ENCODE measurements at places on chromosomes 13 and 19.

DNA sequence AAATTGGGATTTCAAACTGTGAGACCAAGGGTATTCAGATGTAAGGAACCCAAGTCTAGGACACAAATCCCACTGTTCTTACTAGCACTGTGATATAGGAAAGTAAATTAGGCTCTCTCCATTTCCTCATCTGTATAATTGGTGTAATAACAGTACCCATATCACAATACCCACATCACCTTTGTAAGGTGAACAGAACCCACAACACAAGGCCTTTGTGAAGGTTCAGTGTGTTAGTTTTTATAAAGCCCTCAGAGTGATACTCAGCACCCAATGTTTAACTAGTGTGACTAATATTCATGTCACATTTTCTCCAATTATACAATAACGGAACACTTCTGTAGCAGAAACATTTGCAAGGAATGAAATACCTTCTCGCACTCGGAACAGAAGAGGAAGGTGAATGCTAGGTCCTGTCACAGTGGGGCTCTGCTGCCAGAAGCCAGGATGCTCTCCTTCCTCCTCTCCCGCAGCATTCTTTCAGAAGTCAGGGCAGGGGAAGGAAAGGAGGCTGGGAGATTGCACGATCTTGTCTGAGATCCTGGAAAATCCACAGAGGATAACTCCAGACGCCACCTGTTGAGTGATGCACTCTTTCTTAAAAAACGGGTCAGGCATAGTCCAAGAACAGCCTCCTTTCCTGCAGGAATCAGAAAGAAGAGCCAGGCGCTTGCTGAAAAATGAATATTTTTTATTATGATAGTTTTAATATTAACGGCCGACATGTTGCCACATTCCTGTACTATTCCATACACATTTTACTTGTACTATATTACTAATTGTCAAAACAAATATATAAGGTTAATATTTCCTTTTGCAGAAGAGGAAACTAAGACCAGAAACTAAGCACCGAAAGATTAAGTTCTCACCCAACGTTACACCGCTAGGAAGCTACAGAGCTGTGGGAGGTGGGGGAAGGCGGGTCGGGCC, 762 bp downstream of the ZNF45 start:
- DNase-seq = no peak

- no peak for DNase-seq
Measured at GRCh38 chr13:59906413-59907049, 257.2 kb downstream of the DIAPH3 start.

DNA sequence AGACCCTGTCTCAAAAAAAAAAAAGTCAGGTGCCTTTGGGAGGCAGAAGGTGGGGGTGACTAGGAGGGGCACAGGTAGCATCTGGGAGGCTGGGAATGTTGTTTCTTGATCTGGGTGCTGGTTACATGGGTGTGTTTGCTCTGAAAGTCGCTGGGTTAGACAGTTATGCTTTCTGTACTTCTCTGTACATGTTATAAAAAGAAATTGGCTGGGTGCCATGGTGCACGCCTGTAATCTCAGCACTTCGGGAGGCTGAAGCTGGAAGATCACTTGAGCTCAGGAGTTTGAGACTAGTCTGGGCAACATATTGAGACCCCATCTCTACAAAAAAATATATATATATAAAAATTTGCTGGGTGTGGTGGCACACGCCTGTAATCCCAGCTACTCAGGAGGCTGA, 15.1 kb downstream of the NOSIP start:
- no peak for DNase-seq

DNA sequence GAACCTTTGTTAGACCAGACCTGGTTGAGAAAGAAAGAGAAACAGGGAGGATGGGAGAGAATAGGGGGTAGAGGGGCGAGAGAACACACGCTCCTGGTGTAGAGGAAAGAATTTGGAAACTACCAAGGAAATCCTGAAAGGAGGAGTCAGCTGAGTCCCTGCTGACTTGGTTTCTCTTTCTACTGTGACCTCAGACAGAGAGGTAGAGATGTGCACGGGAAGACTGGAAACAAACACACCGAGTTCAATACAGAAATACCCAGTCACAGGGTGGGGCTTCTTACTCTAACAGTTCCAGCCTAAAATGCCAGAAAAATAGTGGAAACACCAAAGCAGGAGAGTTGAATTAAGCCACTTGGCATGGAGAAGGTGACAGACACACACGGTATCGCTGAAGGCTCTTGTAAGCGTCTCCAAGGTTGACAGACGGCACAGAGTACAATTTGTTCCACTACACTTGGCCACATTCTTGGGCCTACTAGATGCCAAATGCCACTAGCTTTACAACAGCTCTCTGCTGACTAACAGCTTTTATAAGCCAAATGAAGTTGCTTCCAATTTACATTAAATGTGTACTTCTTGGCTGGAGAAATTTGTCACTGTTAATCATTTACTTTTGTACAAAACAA, 28.1 kb downstream of the LATS2 start:
- DNase-seq = no peak

DNA sequence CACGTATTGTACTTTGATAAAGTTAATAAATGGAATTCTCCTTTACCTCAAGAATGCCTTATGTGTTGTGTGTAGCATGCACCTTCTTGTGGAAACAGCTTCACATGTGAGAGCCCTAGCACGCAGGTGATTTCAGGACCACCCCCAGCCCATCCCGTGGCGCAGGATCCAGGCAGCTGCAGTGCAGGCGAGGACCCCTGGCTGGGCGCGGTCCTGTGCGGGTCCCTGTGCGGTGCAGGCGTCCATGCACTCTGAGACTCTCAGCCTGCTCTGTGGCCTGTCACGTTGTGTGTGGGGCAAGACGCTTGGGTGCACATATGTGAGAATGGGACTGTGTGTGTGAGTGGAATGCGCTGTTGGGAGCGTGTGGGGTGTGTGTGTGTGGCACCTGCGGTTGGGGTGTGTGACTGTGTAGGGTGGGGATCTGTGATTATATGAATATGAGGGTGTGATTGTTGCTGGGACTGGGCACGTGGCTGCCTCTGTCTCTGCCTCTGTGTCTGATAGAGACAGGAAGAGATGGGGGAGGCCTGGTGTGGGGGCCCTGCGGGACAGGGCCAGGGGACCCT, 30.8 kb downstream of the WTIP start:
- no peak for DNase-seq

DNA sequence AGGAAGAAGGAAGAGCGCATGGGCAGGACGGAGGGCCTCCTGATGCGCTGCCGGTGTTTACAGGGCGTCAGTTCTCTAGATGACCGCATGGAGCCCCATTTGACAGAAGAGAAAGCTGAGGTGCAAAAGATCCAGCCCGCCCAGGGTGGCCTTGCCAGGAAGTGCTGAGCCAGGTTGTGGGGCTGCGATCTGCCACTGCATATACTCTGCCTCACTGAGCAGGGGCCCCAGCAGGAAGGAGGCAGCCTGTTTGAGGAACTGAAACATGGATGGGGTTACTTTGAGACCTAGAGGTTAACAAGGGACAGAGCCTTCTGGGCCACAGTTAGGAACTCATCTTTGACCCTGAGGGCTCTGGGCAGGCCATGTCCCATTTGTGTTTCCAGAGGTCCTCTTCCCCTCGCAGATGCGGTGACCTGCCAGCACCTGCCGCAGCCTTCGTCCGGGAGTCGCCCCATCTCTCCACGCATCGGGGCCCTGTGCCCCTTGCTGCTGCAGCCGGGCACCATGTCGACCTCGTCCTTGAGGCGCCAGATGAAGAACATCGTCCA, 3.2 kb downstream of the EPN1 start:
- no peak for DNase-seq

DNA sequence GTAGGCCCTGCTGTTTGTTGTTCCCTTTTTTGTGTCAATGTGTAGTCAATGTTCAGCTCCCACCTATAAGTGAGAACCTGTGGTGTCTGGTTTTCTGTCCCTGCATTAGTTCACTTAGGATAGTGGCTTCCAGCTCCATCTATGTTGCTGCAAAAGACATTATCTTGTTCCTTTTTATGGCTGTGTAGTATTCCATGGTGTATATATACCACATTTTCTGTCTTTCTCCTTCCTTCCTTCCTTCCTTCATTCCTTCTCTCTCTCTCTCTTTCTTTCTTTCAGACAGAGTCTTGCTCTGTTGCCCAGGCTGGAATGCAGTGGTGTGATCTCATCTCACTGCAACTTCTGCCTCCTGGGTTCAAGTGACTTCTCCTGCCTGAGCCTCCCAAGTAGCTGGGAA, 21.0 kb downstream of the CYP2A6 start:
- DNase-seq = no peak

GRCh38 chr13:32272021-32272683, 43.0 kb downstream of the ZAR1L start:
- no peak for DNase-seq

DNA sequence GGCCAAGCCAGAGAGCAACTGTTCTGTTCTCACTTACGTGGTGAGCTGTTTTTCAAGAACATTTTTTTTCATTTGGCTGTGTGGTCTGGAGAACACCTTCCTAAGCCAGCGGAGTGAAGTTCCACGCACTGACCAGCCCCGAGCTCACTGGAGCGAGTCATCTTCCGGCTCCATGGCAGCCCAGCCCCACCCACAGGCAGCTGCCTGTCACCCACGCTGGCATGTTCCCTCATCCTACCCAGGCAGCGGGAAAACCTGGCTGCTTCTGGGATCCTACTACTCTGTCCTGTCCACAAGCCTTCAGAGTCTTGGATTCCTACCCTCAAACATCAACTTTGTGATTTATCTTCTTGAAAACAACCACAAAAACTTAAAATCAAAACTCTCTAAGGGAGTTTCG, 76.2 kb downstream of the GGACT start:
- no peak for DNase-seq

GRCh38 chr19:7417671-7418324, 69.1 kb downstream of the ARHGEF18 start:
- no peak for DNase-seq

DNA sequence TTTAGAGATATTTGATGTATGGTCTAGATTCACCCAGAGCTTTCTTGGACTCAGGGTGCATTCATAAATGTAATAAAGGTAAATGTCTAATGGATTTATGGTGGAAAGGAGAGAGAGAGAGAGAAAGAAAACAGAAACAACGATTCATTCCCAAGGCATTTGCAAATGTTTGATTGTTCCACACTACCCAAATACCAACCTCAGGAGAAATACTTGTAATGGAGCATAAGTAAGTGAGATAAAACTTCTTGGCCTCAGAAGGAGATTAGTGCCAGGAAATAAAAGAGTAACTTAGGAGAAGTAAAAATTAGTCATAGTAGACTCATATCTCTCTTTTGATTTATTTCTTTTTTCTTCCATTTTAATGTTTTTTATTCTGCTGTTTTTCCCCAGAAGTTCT, 40.6 kb upstream of the DGKH start:
- no peak for DNase-seq

Measured in stimulated activated CD4-positive, alpha-beta T cell treated with anti-CD3 and anti-CD28 coated beads, Interleukin-15, amount 100 ng/mL, for 1 hour (primary cell).